ENCODE measurements at places on chromosomes 16 and 17.

DNA sequence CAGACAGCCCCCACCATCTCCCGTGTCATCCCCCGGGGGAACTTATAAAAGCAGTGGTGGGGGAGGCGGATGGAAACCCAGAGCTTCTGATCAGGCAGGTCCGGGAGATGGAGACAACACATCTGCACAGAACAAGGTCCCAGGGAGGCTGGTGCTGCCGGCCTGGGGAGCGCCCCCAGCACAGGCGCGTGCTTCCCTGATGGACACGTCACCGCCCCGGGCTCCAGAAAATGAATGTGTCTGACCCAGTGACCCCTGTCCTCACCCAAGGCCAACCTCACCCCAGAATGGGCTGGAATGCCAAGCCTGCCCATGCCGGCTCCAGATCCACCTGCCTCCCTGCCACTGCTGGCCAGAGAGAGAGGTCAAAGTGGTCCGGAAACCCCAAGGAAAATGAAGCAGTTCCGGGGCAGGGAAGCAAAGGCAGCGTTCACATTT, 12.5 kb downstream of the SLC7A5 start:
- no peak for DNase-seq

GRCh38 chr17:17569691-17570090, 21.8 kb downstream of the PEMT start:
- no peak for DNase-seq

DNA sequence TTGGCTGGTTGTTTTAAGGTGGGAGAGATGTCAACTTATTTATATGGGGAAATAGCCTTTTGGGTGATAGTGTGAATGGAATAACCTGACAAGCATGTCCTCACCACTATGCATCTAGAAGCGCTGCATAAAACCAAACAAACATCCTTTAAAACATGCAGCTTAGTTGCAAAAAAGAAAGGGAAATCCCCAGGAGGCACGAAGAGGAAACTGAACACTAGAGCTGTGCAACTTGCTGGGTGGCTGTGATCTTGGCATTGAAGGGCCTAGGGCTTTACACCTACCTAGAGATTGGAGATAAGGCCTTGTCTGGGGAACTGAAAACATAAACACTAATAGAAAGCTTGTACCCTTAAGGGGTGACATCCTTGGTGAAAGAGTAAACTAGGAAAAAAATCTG, 7.3 kb downstream of the C16orf54 start:
- DNase-seq = no peak

DNA sequence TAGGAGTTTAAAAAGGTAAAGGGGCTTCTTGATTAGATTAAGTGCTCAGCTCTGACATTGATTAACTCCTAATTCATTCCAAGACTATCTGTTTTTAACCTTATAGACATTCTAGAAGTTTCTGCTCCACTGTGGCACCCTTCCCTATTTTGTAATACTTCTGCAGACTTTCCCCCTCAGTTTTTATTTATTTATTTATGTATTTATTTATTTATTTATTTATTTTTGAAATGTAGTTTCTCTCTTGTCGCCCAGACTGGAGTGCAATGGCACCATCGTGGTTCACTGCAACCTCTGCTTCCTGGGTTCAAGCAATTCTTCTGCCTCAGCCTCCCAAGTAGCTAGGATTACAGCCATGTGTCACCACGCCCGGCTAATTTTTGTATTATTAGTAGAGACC, 185.8 kb downstream of the PHKB start:
- no peak for DNase-seq

DNA sequence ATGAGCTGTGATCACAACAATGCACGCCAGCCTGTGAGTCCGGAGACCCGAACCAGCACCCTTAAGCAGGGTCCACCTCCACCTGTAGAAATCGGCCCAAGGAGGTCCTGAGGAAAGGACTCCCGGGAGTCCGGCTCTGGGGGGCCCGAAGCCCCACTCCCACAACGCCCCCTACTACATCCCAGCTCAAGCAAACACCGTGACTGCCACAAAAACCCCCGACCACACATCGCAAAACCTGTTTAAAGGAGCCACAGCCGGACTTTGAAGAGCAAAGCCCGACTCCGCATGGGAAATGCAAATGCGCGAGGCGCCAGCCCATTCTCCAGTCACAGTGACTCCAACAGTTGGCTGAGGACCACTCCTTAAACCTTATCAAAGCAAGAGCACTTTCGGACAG, 682.4 kb downstream of the KCNJ18 start:
- DNase-seq = no peak

DNA sequence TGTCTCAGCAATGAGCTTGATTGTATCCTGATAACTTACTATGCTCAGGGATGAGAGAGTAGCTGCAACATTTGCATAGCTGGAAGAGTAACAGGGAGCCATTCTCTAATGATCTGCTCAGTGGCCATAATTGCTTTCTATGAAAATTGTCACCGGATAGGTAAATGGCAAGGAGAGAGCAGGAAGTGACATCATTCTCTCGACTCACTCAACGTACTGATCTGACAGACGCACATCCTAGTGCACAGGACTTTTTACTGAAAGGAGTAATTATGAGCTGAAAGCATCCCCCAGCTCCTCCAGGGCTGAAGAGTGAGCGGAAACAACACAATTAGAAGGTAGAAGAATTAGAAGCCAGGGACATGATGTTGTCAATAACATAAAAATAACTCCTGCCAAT, 71.8 kb downstream of the IRX5 start:
- DNase-seq = no peak

DNA sequence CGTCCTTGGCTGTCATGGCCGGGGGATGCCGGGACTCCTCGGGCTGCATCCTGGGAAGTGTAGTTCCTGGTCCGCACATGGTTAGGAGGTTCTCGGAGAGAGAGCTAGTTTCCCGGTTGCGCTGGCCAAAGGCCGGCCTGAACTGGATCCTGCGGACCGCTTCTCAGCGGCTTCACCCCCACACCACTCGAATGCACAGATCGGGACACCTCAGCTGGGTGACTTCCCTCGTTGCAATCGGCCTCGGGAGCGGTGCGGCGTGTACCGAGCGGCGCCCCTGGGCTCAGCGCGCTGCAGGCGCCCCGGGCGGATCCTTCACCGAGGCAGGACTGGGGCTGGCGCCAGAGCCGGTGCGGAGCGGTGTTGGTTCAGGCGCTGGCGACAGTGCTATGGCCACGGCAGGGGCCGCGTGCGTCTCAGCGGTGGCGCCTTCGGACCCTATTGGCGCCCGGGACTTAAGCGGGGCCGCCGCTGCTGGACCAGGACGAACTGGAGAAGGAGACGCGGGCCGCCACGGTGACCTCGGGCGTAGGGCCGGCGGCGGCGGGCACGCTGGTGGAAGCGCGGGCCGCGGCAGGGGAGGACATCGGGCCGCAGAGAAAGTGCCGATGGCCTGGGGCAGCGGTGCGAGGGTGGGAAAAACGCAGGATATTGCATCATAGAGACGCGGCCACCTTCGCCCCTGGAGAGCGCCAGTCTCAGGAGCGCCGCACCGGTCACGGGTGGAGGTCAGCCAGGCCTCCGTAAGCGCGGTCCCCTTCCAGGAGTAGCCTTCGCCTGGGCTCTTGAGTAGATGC, 11.4 kb downstream of the ZNF629 start:
- DNase-seq = peak; percentile 76

DNA sequence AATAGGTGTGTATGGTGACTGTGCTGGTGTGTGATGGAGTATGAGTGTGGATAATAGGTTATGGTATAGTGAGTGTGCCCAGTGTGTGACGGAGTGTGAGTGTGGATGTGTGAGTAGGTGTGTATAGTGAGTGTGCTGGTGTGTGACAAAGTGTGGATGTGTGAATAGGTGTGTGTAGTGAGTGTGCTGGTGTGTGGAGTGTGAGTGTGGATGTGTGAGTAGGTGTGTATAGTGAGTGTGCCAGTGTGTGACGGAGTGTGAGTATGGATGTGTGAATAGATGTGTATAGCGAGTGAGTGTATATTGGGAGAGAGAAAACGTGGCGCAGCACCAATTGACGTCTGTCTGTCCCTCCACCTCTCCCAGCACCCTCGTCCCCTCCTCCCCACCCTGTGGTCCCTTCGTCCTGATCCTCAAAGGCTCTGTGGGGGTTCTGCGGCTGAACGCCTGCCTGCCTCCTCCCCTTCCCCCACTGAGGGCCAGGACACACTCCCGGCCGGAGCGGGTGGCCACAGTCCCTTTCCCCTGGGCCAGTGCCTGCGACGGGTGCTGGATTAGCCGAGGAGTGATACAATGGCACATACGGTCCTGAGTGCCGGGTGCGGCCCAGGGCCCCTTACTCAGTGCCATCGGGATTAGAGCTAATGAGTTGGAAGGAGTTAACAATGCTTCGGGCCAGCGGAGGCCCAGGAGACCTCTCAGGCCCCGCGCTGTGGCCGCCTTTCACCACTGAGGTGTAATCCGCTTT, 160.0 kb downstream of the MRM1 start:
- no peak for DNase-seq
